Smooth muscle cell of the brain vasculature (primary cell): ENCODE measurements at places on chromosomes 5 and 9.

GRCh38 chr9:95197692-95198271 is 119.7 kb downstream of the FANCC start:
- no peak for DNase-seq

- DNase-seq, result no peak
These were observed 254.2 kb downstream of the DOCK8 start for GRCh38 chr9:468766-469426.

DNA sequence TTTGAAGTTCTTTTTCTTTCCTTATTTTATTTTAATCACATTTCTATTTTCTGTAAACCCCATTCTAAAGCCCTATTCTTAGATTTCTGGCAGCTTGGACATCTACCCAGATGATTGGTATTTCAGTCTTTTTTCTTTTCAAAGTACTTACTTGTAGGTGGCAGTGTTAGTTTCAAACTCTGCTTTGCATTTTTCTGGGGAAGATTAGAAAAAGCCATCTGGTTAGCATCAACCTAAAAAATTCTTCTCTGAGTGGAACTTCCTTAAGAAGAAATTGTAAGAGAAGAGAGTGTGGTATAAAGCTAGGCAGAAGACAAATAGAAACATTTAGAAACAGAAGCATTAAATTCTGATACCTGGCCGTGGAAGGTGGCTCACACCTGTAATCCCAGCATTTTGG is 17.2 kb upstream of the TENT2 start:
- no peak for DNase-seq

DNA sequence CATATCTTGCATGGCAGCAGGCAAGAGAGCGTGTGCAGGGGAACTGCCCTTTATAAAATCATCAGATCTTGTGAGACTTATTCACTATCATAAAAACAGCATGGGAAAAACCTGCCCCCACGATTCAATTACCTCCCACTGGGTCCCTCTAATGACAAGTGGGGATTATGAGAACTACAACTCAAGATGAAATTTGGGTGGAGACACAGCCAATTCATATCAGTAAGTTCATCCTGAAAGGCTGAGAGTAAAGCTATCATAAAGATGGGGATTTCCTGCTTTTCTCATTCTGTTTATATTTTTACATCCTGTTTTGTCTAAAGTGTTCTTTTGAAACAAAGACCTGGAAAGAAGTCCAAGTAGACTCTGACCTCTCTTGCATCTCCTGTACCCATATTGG is 28.9 kb upstream of the IL33 start:
- DNase-seq, result no peak

DNA sequence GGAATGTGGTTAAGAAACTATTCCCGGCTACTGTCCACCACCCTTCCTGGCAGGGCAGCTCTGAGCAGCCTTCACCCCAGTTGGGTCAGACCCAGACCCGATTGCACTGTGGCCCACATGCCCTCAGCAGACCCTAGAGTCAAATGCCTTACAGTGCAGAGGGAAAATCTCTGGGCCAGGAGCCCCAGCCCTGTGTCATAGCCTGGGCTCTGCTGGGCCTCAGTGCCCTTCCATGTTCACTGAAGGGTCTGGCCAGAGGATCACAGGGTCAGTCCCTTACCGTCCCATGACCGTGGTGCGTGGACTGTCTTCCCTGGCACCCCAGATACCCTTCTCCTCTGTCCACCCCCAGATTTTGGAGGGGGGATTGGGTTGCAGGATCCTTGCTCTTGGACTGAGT is 73.5 kb upstream of the COL5A1 start:
- no peak for DNase-seq

DNA sequence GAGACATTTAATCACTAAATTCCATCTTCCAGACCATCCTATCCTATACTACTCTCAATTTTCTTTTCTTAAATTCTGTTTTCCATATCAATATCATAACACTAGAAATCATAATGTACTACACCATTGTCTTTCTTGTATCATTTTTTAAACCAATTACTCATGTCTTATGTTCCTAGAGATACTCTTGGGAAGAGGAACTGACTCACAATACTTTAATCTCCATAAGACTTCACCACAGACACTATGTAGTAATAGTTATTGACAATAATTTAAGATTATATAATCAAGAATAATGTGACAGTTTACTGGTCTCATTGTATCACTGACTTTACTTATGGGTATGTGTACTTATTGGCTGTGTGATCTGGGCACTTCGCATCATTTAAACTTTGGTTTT is 43.8 kb downstream of the PCDHGC5 start:
- no peak for DNase-seq

- no peak for DNase-seq
These were observed 69.0 kb downstream of the SLC28A3 start for GRCh38 chr9:84271531-84271900.
